ENCODE measurements at places on chromosomes 11 and 22.

DNA sequence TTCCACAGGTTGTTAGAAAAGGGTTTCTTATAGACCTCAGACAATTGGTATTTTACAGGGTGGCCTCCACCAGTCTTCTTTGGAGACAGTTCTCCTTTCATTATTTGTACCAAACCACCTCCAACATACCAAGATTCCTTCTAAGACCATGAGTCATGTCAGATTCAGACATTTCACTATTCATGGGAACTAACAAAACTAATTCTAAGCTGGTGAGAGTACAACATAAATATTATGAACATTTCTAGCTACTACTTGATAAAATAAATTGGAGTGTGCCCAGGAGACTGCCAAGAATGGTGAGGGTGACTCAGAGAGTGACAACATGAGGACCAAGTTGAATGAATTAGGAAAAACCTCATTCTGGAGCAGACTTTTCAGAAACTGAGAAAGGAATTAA is 494.6 kb upstream of the LRRC4C start:
- DNase-seq: no peak

DNA sequence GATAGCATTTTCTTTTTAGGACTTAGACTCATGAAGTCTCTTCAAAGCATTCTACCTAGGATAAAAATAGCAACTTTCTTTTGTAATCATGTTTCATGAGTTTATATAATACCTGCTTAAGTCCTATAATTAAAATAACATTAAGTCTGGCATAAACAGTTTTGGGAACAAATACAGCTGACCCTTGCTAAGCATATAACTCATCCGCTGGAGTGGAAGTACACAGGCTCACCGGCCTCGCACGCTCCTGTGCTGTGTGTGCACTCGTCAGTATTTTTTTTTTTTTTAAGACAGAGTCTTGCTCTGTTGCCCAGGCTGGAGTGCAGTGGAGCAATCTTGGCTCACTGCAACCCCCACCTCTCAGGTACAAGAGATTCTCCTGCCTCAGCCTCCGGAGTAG is 221.8 kb downstream of the ADAMTS15 start:
- no peak for DNase-seq

GRCh38 chr11:61601512-61601911 is 20.6 kb upstream of the SYT7 start:
- DNase-seq: no peak

GRCh38 chr11:57668434-57668782 is 494 bp downstream of the ZDHHC5 start:
- DNase-seq: no peak

DNA sequence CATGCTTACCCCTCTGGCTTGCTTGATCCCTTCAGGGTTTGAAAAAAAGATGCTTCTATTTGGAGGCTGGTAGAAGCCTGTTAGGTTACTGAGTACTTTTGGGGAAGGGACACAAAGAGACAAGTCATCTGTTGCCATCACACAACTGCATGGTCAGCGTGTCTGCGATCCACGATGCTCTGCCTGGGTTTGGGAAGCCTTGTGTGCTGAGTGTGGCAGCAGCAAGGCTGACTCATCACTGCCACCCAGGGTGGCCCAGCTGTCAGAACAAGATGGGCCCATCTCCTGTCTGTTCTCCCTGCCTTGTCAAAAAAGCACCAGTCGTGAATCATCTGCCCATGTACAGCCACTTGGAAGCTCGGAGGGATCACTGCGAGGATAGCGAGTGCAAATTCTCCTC is 26.2 kb downstream of the UBASH3B start:
- DNase-seq: no peak

DNA sequence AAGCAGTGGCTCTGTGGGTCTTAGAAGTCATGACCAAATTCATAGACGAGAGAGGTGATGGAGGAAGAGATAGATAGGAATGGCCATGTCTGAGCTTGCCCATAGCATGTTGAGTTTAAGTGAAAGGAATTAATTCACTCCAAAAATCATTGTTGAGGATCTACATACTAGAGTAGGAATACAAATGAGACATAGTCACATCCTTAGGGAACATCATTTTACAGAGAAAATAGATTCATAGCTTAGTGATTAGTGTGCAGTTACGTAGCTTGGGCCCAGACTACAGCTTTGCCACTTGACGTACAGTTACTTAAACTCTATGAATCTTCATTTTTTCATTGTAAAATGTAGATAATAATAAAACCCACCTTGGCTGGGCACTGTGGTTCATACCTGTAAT is 21.4 kb upstream of the BMAL1 start:
- no peak for DNase-seq

DNA sequence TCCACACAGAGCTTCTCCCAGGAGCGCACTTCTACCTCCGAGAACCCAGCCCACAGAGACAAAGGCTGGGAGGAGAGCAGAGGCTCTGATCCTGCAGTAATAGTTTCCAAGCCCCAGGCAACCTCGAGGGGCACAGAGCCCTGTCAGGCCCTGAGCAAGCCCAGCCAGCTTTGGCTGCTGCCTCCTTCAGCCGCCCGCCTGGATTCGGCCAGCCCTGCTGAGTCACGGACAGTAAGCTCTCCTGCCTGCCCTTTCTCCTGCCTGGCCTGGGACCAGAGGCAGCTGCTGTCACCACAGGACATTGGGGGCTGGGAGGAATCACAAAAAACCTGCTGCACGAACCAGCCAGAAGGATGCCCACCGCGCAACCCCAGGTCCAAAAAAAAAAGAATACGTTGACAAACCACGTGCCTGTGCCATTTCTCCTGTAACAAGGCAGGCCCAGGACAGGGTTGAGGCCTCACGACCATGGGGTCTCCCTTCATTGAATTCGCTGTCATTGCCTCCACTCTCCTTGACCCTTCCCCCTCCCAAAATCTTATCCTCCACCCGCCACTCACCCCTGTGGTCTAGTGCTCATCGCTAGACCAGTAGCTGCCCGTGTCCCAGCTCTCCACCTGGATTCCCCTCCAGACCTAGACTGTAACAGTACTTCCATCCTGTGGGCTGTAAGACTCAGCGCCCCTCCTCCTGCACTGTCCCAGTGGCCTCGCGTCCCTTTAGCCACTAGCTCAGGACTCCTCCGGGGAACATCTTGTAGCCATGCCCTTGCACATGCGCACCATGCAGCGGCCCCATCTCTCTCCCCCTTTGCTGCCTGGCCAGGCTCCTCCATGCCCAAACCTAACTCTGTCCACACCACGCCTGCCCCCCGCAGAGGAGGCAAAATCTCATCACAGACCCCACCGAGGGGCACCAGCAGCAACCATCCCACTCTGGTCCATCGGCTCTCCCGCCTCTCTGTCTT is 7.4 kb upstream of the SLC22A12 start:
- DNase-seq: no peak

DNA sequence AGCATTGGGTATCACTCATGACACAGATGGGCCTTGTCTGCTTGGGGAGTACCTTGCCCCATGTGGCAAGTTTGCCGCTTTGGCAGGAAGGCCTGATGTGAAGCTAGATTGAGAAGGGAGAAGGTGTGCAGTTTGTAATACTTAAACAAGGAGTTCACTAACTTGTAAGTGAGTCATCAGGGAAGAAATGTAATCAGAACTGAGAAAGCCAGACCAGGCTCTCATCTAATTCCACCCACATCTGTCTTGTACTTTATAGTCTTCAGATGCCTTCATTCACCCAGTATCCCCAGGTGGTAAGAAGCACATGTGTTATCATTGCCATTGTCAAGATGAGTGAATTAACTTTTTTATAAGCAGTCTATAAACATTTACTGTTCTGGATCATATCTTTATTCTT is 116.0 kb upstream of the DDI1 start:
- DNase-seq: no peak

DNA sequence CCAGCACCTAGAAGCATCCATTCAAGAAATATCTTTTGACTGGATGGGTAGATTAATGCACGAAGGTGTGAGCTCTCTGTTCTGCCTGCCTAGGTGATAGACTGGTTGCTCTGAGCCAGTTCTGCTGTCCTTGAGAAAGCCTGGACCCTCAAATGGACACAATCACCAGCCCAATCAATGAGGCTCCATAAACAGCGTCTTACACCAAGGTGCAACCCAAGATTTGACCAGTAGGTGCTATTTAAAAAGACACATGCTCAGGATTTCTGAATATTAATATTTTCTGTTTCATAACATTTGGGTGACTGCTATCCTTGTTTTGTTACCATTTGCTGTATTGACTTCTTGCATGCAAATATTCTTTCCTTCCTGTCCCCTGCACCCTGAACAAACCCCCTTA is 39.0 kb downstream of the PAMR1 start:
- no peak for DNase-seq

- no peak for DNase-seq
These were observed 29.8 kb downstream of the WNT11 start for GRCh38 chr11:76176463-76176862.

DNA sequence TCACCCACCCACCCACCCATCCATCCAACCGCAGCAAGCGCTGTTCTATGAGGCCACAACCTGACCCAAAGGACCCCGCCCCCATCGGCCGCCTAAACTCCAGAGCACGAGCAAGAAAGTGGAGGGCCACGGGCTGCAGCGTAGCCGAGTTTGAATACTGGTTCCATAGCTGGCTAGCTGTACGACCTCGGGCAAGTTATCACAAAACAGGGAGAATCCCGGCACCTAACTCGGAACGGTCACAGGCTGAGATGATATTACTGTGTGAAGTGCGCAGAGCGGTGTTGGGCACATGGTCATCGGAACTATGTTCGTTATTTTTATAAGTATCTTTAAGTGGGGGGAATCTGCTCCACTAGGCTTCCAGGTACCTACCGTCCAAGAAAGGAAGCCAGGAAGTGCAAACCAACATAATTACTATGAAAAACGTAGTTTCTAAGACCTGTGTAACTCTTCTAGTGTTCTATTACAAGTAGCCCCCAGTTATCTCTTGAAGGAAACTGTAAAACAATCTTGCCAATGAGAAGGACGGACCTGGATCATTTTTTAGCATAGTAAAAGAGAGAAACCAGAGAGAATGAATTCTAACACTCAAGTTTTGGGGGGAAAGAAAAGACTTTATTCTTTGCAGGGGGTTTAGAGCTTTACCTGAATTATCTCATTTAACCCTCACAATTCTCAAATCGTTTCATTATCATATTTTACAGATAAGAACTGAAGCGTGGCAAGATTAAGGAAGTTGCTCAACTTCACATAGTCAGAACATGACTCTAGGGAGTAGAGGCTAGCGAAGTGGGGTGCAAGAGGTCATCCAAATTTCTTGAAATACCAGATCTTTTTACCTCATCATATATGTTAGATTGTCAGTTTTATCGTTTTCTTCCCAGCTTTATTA is 663 bp upstream of the BUD13 start:
- no peak for DNase-seq

DNA sequence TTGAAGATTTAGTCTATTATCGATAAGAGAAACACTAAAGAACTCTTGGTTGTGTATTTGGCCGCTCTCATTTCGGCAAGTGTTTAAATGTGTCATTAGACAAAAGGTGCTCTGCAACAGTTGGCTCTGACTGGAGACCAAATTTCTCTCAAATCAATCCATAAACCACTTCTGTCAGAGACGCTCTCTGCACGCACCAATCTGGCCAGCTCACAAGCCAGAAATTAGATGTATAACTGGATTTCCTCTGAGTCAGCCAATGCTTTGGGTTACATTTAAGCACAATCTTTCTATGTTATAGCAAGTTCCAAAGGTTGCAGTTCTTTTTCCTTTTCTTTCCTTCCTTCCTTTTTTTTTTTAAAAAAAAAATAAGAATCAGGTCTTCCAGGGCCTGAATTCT is 17.6 kb upstream of the PARVA start:
- no peak for DNase-seq

- DNase-seq: no peak
These were observed 10.2 kb downstream of the ZC3H7B start for GRCh38 chr22:41311487-41311886.

- no peak for DNase-seq
These were observed 26.1 kb upstream of the MUC5B start for GRCh38 chr11:1196516-1197391.

DNA sequence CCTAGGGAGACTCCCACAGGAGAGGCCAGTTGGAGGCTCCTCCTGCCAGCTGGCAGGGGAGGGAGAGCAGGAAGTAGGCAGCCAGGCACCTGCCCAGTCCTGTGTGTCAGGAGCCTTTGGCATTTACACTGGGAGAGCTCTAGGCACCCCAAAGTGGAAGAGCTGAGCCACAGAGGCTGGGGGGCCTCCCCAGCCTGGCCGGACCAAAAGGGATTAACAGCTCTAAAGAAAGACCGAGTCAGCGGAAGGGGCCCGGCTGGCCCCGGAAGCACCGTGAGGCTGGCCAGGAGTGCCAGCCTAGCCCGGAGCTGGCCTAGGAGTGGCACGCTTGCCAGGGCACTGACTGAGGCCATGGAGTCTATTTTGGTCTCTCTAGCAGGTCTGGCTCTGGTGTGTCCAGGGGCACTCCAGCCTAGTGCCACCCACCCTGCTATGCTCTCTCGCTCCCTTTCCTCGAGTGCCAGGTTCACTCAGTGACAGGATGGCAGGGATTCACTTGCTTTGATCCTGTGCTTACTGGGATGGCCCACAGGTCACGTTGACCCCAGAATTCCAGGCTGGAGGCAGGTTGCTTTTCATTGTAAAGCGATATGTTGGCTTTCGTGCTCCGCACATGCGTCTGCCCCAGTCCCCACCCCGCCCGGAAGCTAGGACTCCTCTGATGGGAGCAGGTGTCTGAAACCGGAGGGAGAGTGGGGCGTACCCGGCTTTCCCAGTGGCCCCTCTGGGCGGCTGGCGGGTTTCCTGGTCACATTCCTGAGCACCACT is 3.3 kb upstream of the KMT5B start:
- no peak for DNase-seq

DNA sequence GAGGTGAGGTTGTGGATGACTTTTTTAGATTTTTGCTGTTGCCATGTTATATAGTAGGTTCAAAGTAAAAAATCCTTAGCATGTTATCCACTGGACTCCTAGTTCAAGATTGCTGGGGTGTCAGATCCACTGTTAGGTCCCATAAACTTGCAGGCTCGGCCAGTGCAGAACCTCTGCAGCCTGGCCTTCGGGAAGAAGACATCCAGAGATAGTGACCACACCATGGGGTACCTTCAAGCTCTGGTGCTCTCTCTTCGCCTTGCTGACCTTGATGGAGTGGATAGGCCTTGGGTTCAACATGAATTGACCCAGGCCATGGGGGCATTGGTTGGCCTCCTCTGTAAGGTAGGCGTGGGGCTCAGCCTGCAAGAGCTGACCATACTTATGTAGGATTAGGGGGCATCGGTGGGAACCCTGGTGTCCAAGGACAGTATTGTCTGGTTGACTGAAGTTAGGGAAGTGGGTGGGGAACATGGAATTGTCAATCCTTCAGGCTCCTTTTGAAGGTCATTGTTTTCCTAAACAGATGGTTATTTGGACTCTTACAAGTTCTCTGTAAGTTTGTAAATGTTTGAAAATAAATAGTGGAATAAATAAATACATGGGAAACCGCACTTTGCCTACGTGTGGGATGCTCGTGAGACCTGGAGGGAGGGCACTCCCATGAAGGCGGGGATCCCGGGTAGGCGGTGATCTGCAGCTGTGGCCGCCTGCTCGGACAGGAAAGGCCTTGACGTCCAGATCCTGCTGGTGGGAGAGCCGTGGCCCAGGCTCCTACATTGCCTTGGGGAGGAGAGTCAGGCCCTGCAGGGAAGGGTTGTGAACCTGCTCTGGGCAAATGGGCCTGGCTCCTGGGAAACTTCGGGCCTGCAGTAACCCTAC is 37.1 kb downstream of the BCR start:
- no peak for DNase-seq

All from activated CD4-positive, alpha-beta T cell treated with anti-CD3 and anti-CD28 coated beads, Interleukin-2, amount 50 U/mL, for 4 hours (primary cell).